Psoas muscle (tissue), 8 donors: ENCODE measurements at places on chromosomes 12 and 14. TPM values are rescaled to one million over a fixed set of nuclear protein-coding genes. Genes with fewer than 3 reads are reported as not detected.

DNA sequence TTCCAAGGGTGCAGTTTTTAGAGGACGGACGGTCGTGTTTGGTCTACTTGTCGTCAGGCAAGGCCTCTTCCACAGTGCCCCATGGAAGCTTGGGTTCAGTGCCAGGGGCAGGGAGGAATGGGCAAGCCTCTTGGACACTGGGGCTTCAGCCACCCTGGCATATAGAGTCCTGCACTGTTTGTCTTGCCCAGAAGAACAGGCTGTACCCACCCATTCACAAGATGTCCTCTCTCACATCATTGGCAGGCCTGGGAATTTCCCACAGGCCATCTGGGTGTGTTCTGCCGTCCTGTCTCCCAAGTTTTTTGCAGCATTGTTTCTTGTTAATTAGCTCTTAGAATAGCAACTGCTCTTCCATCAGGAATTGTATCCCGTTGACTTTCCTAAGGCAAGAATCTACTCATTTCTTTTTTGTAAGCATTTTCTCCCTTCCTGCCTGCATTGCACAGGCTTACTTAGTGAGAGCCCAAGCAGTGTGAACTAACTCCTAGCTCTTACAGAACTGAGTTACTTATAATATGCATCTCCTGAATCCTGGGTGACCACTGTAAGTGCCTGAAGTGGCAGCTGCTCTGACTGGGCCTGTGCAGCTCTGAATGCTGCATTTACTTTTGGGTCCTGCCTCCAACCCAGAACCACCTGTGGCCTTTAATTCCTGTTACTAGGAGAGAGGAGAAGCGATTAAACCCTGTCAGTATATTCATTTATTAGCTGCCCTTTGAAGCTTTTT, 149.4 kb upstream of the HIF1A start:
- peaks cover 30% of the 10 kb centered on the region for H3K4me1 ChIP-seq
- no peak overlapping the region for H3K4me3 ChIP-seq
- no peaks in the 10 kb centered on the region for H3K36me3 ChIP-seq
- H3K27me3 ChIP-seq, result no peaks in the 10 kb centered on the region

GRCh38 chr14:71967704-71968103, 35.5 kb downstream of the RGS6 start:
- H3K27me3 ChIP-seq, result no peaks in the 10 kb centered on the region
- no peaks in the 10 kb centered on the region for H3K4me1 ChIP-seq
- no peak overlapping the region for H3K4me3 ChIP-seq
- no peak for DNase-seq
- no peaks in the 10 kb centered on the region for H3K36me3 ChIP-seq

GRCh38 chr12:112810235-112810917, 18.8 kb downstream of the RPH3A start:
- H3K36me3 ChIP-seq, result no peaks in the 10 kb centered on the region
- no peak overlapping the region for H3K27ac ChIP-seq
- no peaks in the 10 kb centered on the region for H3K27me3 ChIP-seq
- no peak for DNase-seq
- no peak overlapping the region for H3K4me3 ChIP-seq

DNA sequence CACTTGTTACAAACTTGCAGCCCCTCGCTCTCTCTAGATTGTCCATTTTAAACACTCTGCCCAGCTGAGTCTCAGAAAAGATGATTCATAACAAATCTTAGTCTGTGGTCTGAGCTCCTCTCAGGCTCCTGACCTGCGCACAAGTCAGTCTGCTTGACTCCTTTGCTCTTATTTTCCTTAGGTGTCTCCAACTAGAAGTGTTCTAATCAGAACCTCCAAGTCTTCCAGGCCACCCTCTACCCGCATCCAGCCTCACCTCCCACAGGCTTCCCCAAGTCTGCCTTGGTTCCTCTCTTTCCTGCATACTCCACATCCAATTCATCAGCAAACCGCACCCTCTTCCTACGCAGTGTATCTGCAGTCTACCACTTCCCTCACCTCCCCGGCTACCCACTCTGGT, 42.4 kb upstream of the BDKRB2 start:
- DNase-seq, result no peak
- H3K27me3 ChIP-seq, result no peaks in the 10 kb centered on the region
- H3K36me3 ChIP-seq, result no peaks in the 10 kb centered on the region

GRCh38 chr12:107493666-107494065, 191.9 kb upstream of the PWP1 start:
- H3K4me1 ChIP-seq, result no peaks in the 10 kb centered on the region
- no peak overlapping the region for H3K4me3 ChIP-seq

GRCh38 chr14:88005978-88006851, 1.3 kb downstream of the GPR65 start:
- H3K4me3 ChIP-seq, result peak overlapping the region; percentile 23
- no peaks in the 10 kb centered on the region for H3K36me3 ChIP-seq
- no peaks in the 10 kb centered on the region for H3K4me1 ChIP-seq
- H3K27me3 ChIP-seq, result peaks cover 3% of the 10 kb centered on the region
- H3K27ac ChIP-seq, result no peak overlapping the region
- DNase-seq, result no peak

- no peaks in the 10 kb centered on the region for H3K4me1 ChIP-seq
- no peak for DNase-seq
- no peak overlapping the region for H3K4me3 ChIP-seq
- H3K36me3 ChIP-seq, result no peaks in the 10 kb centered on the region
- H3K27ac ChIP-seq, result no peak overlapping the region
Observed at GRCh38 chr12:17809206-17809605, 280.8 kb downstream of the RERGL start.

DNA sequence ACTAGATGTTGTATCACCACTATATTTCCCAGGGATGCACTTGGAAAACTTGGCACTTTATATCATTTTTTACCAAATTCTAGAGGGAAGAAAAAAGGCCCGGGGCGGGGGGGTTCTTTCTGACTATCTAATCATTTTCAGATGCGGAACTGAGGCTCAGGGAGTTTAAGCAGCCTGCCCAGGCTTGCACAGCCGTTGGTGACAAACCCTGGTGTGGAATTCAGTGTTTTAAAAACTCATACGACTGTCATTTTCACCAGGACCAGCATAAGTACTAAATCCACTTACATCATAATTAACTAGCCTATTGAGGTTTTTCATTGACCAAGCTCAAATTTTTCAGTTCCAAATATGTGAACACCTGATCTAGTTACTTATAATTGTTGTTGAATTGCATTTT, 181.0 kb downstream of the IPO8 start:
- no peaks in the 10 kb centered on the region for H3K36me3 ChIP-seq
- DNase-seq, result no peak
- no peak overlapping the region for H3K27ac ChIP-seq
- no peaks in the 10 kb centered on the region for H3K27me3 ChIP-seq

GRCh38 chr12:112602150-112602549, 183.4 kb downstream of the PTPN11 start:
- H3K4me3 ChIP-seq, result no peak overlapping the region
- no peak for DNase-seq
- H3K27ac ChIP-seq, result no peak overlapping the region
- no peaks in the 10 kb centered on the region for H3K27me3 ChIP-seq

- no peaks in the 10 kb centered on the region for H3K36me3 ChIP-seq
- no peaks in the 10 kb centered on the region for H3K27me3 ChIP-seq
- no peaks in the 10 kb centered on the region for H3K4me1 ChIP-seq
- H3K4me3 ChIP-seq, result no peak overlapping the region
Observed at GRCh38 chr14:85895603-85896002, 365.7 kb downstream of the FLRT2 start.

DNA sequence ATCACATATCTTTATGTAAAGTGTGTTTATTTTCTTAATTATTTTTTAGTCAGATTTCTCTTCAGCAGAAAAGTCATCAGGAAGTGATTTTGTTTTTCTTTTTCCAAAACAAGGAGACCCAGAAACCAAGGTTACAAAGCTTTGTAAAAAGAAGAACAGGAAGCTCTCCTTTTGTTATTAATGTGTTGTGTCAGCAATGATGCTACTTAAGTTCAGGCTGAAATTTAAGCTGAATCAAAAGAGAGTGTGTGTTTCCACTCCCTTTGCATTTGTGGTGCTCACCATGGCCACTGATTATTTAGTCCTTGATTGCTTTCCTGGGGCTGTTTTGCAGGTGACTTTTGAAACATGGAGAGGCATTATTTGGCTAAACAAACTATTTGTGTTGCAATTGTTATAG, 155.3 kb upstream of the ATP2B1 start:
- peaks cover 10% of the 10 kb centered on the region for H3K4me1 ChIP-seq
- DNase-seq, result no peak
- H3K4me3 ChIP-seq, result no peak overlapping the region
- H3K27ac ChIP-seq, result no peak overlapping the region

GRCh38 chr12:107783406-107784376, 9.2 kb downstream of the ASCL4 start:
- H3K27me3 ChIP-seq, result no peaks in the 10 kb centered on the region
- H3K4me3 ChIP-seq, result no peak overlapping the region
- no peaks in the 10 kb centered on the region for H3K36me3 ChIP-seq
- no peaks in the 10 kb centered on the region for H3K4me1 ChIP-seq

GRCh38 chr12:12474931-12475795, 87.5 kb downstream of the DUSP16 start:
- H3K4me1 ChIP-seq, result no peaks in the 10 kb centered on the region
- peak overlapping the region; percentile 2 for H3K27ac ChIP-seq
- no peaks in the 10 kb centered on the region for H3K27me3 ChIP-seq

DNA sequence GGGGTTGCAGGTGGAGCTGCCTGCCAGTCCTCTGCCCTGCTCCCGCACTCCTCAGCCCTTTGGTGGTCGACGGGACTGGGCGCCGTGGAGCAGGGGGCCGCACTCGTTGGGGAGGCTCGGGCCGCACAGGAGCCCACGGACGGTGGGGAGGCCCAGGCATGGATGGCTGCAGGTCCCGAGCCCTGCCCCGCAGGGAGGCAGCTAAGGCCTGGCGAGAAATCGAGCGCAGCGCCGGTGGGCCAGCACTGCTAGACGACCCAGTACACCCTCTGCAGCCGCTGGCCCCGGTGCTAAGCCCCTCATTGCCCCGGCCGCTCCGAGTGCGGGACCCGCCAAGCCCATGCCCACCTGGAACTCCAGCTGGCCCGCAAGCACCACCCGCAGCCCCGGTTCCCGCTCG, 221.8 kb downstream of the BTG1 start:
- no peaks in the 10 kb centered on the region for H3K4me1 ChIP-seq
- H3K27me3 ChIP-seq, result no peaks in the 10 kb centered on the region
- DNase-seq, result peak; percentile 39
- H3K4me3 ChIP-seq, result no peak overlapping the region
- no peaks in the 10 kb centered on the region for H3K36me3 ChIP-seq
- H3K27ac ChIP-seq, result no peak overlapping the region

DNA sequence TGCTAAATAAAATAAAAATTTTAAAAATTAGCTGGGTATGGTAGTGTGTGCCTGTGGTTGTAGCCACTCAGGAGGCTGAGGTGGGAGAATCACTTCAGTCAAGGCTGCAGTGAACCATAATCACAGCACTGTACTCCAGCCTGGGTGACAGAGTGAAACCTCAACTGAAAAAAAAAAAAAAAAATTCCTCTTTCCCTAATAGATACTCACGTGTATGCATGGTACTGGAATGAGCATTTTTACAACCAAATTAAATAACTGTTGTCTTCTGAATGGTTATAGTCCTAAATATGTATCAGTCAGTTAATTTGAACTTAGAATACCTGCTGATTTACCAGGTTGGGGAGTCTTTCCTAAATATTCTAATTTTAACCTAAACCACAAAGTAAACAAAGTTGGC, 98.3 kb upstream of the ATF1 start:
- H3K4me1 ChIP-seq, result no peaks in the 10 kb centered on the region
- no peak overlapping the region for H3K27ac ChIP-seq
- no peak for DNase-seq
- H3K36me3 ChIP-seq, result peaks cover 8% of the 10 kb centered on the region
- H3K27me3 ChIP-seq, result no peaks in the 10 kb centered on the region
- no peak overlapping the region for H3K4me3 ChIP-seq

GRCh38 chr12:113021500-113021899, 35.0 kb upstream of the DTX1 start:
- no peaks in the 10 kb centered on the region for H3K4me1 ChIP-seq
- H3K36me3 ChIP-seq, result no peaks in the 10 kb centered on the region
- H3K27me3 ChIP-seq, result peaks cover 14% of the 10 kb centered on the region
- H3K27ac ChIP-seq, result no peak overlapping the region

- H3K4me3 ChIP-seq, result no peak overlapping the region
- no peak overlapping the region for H3K27ac ChIP-seq
- H3K4me1 ChIP-seq, result peaks cover 7% of the 10 kb centered on the region
- no peak for DNase-seq
- no peaks in the 10 kb centered on the region for H3K36me3 ChIP-seq
- no peaks in the 10 kb centered on the region for H3K27me3 ChIP-seq
Observed at GRCh38 chr12:94271351-94271750, 123.0 kb downstream of the PLXNC1 start.

DNA sequence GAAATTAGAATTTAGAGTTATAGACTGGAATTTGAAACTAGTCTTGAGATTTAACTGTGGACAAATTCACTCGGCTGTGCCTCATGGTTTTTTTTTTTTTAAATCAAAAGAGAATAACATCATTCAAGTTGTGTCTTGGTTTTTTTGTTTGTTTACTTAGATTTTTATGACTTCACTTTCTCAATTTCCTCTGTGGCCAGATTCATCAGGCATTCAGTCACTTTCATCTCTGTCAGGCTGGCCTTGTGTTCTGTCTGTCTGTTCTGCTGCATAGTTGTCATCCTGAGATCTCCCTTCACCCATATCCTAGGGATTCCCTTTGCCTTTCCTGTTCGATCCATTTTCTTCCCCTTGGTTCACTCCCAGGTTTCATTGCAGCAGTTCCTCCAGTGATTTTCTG, 10.0 kb downstream of the MARK3 start:
- no peaks in the 10 kb centered on the region for H3K27me3 ChIP-seq
- peak overlapping the region; percentile 75 for H3K27ac ChIP-seq
- no peak overlapping the region for H3K4me3 ChIP-seq
- H3K4me1 ChIP-seq, result peaks cover 79% of the 10 kb centered on the region
- DNase-seq, result no peak
- H3K36me3 ChIP-seq, result no peaks in the 10 kb centered on the region

DNA sequence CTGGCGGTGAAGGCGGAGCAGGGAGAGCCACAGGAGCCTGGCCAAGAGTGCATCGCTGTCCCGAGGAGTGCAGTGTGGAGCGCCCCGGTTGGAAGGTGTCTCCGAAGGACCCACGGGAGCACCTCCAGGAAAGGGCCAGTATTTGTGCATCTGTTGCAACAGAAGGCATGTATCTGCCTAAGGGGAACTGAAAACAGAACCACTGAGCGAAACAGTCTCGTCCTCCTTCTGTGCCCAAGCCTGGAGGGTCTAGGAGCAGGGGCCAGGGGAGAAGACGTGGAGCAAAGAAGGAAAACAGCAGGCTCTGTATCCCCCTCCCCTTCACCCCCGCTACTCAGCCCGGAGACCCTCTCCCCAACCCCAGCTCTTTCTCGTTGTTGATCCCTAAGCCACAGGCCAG, 5.3 kb upstream of the LRRC10 start:
- no peaks in the 10 kb centered on the region for H3K4me1 ChIP-seq
- no peaks in the 10 kb centered on the region for H3K36me3 ChIP-seq
- no peak overlapping the region for H3K4me3 ChIP-seq
- H3K27me3 ChIP-seq, result no peaks in the 10 kb centered on the region
- no peak overlapping the region for H3K27ac ChIP-seq

The FGF6 gene
- polyA plus RNA-seq, result not detected

The KLRF2 gene
- polyA plus RNA-seq, result not detected

The PPM1H gene
- 0.65 TPM for polyA plus RNA-seq

The SLC6A15 gene
- polyA plus RNA-seq, result 0.18 TPM

The SYT10 gene
- polyA plus RNA-seq, result not detected

The CTSG gene
- 0.13 TPM for polyA plus RNA-seq

The TBX5 gene
- polyA plus RNA-seq, result not detected

The PRH2 gene
- not detected for polyA plus RNA-seq

The CLEC1B gene
- polyA plus RNA-seq, result not detected
